Heart right ventricle (tissue), 16 donors: ENCODE measurements at places on chromosomes 3 and 15. TPM values are rescaled to one million over a fixed set of nuclear protein-coding genes. Genes with fewer than 3 reads are reported as not detected.

PTPN23 gene
- total RNA-seq = 16.4 TPM

ALG1L2 gene
- total RNA-seq = not detected

SMCO1 gene
- 67.4 TPM for total RNA-seq

BCL2A1 gene
- total RNA-seq = not detected

ARNT2 gene
- 3.1 TPM for total RNA-seq

GPR160 gene
- 1.9 TPM for total RNA-seq

DUOX2 gene
- total RNA-seq = not detected

HIGD2B gene
- not detected for total RNA-seq

EBLN2 gene
- 1.2 TPM for total RNA-seq

FOXL2NB gene
- total RNA-seq = not detected

- no peak for DNase-seq
Measured at GRCh38 chr3:15794842-15795650, 2.7 kb downstream of the ANKRD28 start.

DNA sequence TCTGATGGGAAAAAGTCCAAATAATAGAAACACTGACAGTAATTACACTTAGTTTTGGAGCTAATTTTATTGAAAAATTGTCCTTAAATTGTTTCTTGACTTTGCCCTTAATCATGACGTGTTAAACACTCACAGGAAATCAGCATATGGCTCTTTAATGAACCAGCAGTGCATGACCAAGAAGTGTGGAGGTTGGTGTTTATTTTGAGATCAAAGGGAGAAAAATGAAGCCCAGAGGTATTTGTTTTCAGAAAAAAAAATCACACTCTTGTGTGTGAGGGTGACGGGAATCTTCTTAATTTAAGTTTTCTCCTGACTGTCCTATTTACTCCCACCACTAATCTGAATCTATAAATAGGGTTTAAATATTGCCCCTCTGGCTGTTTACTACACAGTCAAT lies 28.8 kb upstream of the SYNM start:
- no peak for DNase-seq

DNA sequence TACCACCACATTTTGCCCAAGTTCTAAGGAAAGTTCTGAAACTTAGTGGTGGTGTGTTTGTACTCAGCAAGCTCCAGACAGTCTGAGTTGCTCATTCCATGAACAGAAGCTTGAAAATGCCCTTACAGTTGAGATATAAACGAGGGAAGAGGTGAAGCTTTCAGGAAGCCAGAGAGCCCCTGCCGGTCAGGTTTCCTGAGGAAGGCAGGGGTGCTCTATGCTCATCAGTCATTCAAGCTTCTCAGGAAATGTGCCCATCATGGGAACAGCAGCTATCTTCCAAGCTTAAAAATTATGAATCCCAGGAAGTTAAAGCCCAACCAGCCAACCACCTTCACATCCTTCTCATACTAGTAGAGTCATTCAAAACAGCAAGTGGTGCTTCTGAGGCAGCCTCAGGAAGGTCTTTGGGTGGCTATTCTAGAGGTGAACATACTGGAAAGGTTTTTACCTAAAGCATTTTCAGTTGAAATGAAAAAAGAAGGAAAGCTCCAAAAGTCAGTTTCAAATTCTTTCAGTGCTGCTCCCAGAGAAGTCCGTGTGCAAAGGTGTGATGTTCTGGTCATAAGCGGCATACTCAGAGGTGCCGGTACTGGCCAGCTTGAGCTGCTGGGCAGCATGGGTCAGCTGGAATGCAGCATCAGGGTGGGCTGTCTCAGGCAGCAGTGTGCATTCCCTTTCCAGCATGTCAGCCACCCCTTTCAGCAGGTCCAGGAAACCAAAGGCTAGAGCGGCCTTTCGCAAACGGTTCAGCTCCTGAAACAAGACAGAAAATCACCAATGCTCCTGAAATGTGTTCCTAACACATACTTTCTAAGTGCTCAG lies 31.8 kb downstream of the INTS14 start:
- DNase-seq = no peak

DNA sequence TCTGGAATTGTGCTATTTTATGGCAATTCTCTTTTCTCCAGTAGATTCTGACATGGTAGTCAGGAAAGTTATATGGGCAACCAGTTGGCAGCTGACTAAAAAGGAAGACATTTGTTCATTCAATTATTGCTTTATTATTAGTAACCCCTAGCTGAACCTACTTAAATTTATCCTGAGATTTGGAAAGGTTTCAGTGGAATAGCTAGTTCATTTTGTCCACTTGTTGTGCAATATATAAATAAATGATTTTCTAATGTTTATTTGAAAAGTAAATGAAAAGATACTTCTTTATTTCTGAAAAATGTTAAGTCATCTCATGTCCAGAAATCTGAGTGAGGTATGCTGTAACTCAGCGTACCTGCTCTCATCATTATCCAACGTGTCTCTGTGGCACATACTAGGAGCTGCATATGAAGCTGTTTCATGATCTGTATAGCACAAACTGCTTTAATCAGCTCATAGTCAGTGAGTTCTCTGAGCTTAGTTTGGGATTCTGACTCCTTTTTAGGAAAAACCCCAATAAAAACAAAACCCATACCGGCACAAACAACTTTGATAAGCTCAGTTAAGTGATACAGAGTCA lies 35.9 kb downstream of the RARB start:
- no peak for DNase-seq

DNA sequence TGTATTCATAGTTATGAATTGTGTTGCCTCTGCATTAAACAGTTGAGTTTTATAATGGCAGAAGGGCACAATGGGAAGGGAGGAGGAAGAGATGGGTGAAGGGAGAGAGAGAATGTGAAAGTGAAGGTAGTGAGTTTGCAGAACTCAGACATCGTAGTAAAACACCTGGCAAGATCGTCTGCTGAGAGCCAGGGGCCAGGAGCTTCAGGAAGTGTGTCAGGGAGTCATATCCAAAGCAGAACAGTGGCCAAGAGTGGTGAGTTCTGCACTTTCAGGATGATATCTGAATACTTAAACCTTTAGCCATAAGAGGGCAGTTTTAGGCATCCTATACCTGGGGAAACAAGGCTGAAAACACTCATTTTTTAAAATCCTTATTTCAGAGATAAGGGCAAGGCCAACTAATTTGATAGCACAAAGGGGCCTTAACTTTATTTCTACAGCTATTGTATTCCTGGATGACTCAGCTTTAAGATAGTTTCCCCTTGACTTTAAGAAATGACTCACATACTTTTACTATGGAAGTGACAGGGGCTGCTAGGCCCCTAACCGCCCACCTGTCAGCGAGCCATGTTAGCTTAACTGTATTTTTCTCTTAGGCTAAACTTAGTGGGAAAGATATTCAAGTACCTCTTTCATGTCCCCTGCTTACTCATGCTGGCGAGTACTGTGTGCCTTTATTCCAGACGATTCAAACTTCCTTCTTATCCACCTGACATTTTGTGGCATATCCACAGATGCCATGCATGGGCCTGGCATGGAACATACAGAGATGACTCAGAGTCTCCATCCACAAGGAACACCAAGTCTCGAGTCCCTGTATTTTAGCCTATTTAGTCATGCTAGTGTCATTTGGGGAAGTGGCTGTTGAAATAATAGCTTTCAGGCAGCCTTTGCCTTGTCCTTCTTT lies 53.9 kb downstream of the RLBP1 start:
- no peak for DNase-seq

DNA sequence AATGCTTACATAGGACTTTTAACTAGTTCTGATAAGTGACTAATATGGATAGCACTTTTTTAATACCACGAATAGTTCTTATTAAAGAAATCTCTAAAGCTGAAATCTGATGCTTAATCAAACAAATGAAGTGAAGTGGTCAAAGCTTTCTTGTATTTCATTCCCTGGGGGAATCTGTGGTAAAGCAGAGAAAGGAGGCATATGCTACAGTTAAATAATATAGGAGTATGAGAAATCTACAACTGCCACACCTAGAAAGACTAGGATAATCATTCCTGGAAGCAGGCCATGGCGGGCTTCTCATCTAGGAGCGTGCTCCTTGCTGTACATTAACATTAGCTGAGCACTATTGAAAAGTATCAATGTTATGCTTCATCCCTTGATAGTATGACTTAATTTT lies 835.7 kb downstream of the OTOL1 start:
- no peak for DNase-seq

GRCh38 chr15:55218056-55218455 lies 21.3 kb upstream of the RSL24D1 start:
- DNase-seq = no peak

- DNase-seq = no peak
Measured at GRCh38 chr3:150240891-150241290, 167.2 kb upstream of the TSC22D2 start.

- DNase-seq = no peak
Measured at GRCh38 chr3:57948080-57948671, 60.0 kb upstream of the FLNB start.

DNA sequence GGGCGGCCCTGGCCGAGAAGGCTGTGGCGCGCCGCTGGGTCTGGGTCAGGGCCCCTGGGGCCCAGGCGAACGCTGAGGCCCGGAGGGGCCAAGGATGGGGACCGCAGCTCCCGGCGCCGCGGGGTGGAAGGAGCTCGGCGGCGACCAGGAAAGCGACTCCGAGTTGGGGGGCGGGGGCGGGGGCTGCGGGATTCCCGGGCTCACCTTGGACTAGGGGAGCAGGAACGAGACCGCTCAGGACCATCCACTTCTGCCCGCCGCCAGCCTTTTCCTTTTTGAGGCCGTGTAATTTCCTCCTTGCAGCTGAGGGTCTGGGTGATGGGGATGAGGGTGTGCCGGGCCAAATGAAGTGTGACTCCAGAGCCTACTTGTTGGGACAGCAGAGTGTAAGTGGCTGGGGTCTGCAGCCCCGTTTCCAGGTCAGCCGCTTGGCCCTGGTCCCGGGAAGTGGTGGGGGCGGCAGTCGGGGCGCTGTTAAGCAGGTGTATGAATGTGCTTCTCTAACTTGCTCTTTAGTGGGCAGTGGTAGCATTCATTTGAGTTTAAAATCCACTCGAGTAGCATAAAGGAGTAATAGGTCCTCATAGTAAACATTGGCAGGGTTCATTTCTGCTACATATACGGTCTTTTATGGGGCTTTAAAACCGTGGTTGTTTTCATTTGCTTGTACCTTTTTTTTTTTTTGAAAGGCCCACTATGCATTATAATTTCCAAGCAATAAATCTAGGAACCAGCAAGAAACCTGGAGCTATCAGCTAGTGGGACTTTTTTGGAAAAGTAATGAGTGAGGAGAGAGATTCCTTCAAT lies 717 bp downstream of the PXK start:
- peak; percentile 16 for DNase-seq

DNA sequence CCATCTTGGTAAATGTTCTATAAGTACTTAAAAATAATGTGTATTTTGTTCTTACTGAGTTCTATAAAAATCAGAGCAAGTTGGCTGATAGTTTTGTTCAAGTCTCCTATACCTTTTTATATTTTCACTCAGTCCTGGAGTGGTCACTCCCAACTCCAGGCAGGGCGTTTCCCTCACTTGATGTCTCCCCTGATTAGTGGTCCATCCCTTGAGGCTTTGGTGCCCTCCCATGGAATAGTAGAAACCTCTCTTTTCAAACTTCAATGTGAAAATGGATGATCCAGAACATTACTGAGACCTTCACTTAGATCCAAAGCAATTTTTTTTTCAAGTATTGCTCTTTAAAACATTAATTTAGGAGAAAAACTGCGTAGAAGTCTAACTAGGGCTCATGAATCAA lies 25.0 kb upstream of the SCN10A start:
- no peak for DNase-seq

DNA sequence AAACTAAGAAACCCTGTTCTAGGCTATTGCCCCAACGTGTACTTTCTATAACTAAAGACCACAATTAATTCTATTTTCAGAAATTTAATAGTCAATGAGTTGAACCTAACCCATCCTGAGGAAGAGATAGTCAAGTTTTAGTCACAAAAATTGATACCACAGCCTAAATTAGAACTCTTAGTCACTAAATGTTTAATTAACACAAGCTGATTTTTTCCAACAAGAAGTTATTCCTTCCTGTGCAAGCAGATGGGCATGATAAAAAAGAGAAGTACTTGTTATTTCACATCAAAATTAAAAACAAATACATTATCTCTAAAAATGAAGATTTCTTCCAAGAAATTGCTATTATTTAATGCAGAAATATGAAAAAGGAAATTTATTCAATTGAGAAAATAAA lies 38.4 kb upstream of the TERB2 start:
- DNase-seq = no peak

- no peak for DNase-seq
Measured at GRCh38 chr15:29790607-29791006, 31.7 kb downstream of the TJP1 start.

- DNase-seq = no peak
Measured at GRCh38 chr3:168684519-168684918, 588.8 kb upstream of the GOLIM4 start.

DNA sequence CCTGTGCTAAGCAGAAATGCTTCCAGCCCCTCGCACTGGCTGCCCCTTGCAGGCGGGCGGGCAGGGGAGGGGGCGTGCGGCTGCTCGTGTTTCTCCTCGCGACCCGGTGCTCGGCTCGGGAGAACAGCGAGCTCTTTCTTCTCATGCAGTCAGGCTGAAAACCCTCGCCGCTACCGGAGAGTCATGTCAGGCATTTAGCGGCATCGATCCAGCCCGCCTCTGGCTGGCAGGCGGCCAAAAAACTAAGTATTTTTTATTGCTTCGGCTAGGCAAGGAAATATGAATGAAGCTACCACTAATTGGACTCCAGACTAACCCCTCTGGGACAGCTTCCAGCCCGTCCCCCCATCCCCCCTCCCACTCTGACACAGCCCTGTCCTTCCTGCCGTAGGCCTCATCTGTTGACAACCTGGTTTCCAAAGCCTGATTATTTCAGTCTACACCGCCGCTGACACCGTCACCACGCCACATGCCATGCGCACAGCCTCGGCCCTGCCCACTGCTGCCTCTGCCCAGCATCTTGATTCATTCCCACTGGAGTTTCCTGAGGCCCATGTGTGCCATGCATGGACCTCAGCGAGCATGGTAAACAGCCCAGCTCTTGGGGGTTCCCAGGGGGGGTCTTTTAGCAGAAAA lies 35.3 kb downstream of the TLE3 start:
- DNase-seq = peak; percentile 78

GRCh38 chr3:177641206-177641605 lies 443.9 kb upstream of the TBL1XR1 start:
- no peak for DNase-seq

- DNase-seq = peak; percentile 52
Measured at GRCh38 chr15:98955331-98955730, 52.3 kb downstream of the PGPEP1L start.

GRCh38 chr15:92883163-92883875 lies 16.8 kb upstream of the CHD2 start:
- no peak for DNase-seq

DNA sequence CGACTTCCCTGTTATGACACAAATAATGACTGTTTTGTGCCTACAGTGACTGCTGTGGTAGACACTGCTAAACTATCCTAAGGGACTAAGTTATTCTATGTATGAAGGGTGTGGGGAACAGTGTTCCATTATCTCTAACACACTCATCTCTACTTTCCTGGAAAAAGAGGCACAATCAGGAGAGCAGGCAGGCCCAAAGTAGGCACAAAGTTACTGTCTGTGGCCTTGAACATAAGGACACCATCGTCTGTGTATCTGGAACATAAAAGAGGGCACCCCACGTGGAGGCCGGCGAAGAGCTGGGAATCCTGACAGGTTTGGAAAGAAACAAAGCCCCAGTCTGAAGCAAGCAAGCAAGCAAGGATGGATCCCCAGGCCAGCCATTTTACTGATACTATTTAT lies 1.5 kb downstream of the ABCC5 start:
- no peak for DNase-seq
